Naive thymus-derived CD4-positive, alpha-beta T cell (primary cell): ENCODE measurements at places on chromosomes 7 and 10. TPM values are rescaled to one million over a fixed set of nuclear protein-coding genes. Genes with fewer than 3 reads are reported as not detected.

DNA sequence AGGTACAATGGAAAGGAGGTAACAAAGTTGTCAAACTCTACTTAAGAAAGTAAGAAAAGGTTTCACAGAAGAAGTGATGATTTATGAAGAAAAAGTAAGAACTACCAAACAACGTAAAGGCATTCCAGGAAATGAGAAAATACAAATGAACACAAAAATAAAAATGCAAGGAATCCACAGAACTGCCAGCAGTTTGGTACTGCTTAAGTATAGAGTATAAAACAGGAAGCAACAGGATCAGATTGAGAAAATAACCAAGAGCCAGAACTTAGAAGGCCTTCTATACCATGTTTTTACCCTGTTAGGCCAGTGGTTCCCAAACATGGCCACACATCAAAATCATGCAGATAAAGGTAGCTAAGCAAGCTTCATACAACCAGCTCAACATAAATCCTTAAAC, 9.2 kb downstream of the NDUFA5 start:
- no peak for DNase-seq

Gene IGF2BP3
- 1.2 TPM for total RNA-seq

- no peak for DNase-seq
Observed at GRCh38 chr10:1293157-1293556, 237.0 kb downstream of the WDR37 start.

GRCh38 chr7:6056616-6057015, 25.4 kb downstream of the ANKRD61 start:
- no peak for DNase-seq

DNA sequence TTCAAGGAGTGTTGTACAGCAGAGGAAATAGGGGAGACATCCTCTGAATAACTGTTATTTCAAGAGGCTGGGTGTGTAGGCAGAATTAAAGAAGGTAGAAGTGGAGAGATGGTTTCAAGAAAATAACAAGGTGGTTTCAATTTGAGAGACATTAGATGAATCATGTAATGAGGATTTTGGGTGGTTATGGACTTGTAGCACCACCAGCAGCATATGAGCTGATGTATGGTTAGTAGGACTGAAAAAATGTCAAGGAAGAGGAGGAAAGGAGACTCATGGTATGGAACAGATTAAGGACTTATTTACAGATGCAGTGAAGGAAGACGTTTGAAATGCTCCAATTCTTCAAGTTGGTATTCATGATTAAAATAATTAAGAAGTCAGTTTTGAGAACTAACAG, 166.2 kb downstream of the EXOC4 start:
- DNase-seq = no peak

GRCh38 chr7:83325083-83325482, 162.4 kb upstream of the PCLO start:
- DNase-seq = no peak

Gene POLL
- total RNA-seq = 34.9 TPM

GRCh38 chr10:11522821-11523245, 88.6 kb downstream of the USP6NL start:
- no peak for DNase-seq

- DNase-seq = no peak
Observed at GRCh38 chr7:23294549-23295400, 4.4 kb upstream of the MALSU1 start.

Gene NODAL
- total RNA-seq = not detected

GRCh38 chr10:97948822-97949221, 81.6 kb downstream of the CRTAC1 start:
- DNase-seq = no peak

Gene HOXA3
- total RNA-seq = not detected in 2 replicates

DNA sequence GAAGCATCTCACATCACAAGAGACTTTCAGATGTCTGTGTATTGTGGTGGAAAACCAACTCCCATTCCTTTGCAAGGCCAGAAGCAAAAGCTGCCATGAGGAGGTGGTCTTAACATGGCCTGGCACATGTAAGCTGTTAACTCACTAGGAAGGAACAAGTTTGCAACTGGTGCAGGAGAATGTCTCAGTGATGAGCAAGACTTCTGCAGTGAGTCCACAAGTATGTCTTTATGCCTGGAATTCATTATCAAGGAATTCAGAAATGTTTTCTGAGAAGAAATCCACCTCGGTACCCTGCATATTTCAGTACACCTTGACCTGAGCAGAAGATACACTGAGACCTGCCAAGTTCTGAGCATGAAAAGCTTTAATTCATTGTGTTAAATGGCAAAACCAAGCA, 1033.1 kb downstream of the NRG3 start:
- DNase-seq = no peak

Gene ECHS1
- total RNA-seq = 28.5 TPM

DNA sequence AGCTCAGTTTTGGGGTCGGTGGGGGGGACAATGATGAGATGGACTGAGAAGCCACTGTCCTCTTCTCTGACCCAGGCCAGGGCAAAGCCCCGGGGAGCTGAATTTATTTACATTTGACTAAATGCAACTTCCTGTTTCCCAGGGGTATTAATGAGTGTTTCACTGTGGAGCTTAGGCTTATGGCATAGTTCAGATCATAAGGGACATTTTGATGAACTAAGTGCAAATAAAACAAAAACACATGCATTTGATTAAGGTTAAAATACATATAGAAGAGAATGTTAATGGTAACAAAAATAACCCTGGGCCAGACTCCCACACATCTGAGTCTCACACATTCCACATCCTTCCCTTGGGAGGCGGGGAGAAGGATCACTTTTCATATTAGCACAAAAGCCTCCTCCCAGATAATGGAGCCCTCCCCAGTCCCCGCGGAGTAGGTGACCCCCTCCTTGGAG, 320.6 kb downstream of the FRMD4A start:
- no peak for DNase-seq

GRCh38 chr10:55311848-55312635, 511.0 kb upstream of the PCDH15 start:
- no peak for DNase-seq
